ENCODE measurements at places on chromosomes 11 and 22.

- DNase-seq: no peak
Observed at GRCh38 chr22:38756711-38757463, 1.1 kb upstream of the SUN2 start.

GRCh38 chr22:46739094-46739870 lies 1.2 kb upstream of the CERK start:
- no peak for DNase-seq

DNA sequence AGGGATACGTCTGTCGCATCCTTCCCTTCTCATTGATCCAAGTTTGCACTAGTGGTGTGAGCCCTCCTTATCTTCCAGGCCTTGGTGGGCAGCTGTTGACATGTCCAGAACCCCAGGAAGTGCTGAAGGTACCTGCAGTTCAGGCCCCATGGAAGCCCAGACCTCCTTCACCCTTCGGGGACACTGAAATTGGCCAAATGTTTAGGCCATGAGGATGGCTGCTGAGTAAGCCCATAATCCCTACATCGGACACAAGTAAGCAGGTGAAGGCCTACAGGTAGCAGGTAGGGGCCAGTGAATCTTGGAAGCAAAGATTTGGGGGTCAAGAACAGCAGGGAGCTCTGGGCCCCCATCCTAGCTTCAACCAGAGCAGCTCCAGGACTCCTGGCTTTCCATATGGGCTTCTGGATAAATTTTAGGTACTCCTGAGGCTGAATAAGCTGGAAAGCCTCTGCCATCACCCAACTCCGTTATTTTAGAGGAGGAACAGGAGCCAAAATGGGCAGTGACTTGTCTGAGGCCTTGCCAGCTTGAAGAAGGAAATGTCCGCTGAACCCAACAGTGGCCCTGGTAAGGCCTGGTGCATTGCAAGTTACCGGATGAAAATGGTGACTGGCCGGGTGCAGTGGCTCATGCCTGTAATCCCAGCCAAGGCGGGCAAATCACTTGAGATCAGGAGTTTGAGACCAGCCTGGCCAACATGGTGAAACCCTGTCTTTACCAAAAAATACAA lies 45.2 kb downstream of the MORC2 start:
- no peak for DNase-seq

DNA sequence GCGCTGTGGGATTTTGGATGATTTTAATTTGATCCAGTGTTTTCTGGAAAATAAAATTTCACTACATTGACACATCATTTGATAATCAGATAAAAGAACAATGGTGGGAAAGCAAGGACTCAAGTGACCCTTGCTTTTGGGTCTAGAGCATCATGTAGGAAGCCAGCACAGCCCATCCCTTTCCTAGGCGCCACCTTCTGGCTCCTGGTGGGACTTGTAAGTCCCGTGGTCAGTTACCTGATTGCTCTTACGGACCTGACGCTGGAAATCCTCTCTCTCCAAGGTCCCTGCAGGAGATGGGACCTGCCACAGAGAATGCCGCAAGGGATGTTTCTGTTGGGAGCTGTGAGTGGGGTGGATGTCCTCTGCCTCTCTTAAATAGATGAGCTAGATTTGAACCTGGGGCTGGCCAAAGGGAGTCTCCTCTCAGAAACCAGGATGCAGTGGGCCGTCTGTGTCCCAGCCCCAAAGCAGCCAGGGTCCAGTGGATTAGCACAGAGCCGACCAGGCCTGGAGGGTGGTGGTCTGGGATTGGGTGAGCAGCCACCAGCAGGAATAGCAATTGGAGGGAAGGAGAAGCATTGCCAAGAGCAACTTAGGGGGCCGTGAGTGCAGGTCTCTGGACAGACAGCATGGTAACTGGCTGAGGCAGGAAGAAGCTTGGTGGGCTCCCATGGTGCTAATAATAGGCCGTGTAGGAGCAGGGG lies 21.7 kb downstream of the TIMP3 start:
- DNase-seq: no peak

- no peak for DNase-seq
Observed at GRCh38 chr11:68946416-68947090, 34.2 kb downstream of the MRGPRD start.

GRCh38 chr11:19450282-19450681 lies 209.5 kb upstream of the E2F8 start:
- DNase-seq: no peak

DNA sequence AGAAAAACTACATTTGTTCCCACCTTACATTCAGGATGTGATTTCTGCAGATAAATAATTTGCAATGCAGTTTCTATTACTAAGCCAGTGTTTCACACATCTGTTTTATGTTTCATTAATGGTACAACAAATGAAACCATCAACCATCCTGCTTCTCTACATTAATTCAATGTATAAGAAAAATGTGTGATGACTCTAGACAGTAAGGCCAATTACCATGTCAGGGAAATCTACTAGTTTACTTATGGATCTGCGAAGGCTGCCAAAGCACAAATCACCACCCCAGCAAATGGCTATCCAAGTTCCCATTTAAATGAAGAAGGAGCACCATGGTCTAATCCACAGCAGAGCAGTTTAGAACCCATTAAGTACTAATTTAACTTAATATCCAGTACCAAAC lies 50.1 kb upstream of the NCAM1 start:
- no peak for DNase-seq

DNA sequence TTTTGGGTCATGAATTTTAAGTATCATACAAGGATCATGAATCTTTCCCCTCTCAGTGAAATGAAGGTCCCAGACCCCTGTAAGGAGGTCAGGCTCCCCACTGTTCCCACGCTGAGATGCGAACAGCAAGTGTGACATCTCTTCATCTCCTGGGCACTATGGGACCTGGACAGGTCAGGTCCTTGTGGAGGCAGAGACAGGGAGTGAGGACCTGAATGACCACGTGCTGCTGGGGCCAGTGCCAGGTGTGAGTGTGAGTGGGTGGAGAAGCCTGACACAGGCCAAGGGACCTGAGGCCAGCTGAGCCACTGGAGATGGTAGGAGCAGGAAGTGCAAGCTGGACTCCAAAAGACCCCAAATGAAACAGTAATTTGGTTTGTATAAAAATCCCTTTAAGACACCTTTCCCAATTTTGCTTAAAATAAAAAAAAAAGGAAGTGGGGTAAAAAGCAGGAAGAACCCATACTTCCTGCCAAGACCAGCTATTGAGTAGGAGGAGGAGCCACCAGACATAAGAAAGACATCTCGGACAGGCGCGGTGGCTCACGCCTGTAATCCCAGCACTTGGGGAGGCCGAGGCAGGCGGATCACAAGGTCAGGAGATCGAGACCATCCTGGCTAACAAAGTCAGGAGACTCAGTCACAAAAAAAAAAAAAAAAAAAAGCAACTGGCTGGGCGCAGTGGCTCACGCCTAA lies 35.4 kb upstream of the SERPIND1 start:
- DNase-seq: no peak

DNA sequence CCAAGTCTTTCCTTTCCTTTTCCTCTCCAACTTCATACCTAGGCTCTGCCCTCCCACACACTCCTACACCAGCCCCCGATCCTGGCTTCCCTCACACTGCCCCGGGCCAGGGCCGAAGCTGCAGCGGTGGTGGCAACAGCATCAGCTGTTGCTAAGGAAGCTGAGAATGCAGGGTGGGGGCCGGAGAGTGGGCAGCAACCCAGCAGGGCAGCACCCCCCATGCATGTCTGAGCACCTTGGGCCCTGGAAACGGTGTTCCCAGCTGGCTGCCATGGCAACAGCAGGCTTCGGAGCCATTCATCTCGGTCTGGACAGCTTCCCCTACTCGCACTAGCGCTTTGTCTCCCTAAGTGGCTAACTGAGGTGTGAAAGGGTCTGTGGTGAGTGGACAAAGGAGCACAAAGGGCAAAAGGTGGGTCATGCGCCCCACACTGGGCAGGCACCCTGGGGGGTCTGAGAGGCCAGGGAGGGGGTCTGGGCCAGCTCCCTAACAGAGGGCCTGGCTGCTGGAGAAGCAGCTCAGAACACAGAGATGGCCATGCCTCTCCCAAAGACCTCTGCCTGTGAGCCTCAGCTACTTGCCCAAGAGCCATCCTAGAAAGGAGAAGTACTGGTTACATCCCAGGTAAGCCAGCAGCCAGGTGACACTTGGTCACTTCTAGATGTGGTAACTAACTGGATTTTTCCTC lies 42.1 kb upstream of the JAM3 start:
- no peak for DNase-seq

DNA sequence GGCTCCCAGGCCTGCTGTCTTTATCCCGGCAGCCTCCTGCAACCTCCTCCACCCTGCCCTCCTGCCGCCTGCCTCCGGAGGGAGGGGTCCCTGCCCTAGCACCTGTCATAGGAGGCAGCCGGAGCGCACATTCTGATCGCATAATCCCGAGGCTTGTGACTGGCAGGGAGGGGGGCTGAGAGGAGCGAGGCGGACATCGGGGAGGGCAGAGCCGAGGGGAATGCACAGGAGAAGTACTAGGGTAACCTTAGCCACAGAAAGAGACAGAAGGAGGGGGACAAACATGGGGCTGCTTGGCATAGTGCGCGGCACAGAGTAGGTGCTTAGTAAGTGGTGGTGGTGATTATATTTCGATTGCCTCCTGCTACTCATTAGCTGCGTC lies 9.2 kb upstream of the ALX4 start:
- DNase-seq: no peak

GRCh38 chr11:77151804-77152509 lies 23.9 kb downstream of the MYO7A start:
- no peak for DNase-seq

- DNase-seq: no peak
Observed at GRCh38 chr11:65718964-65719492, 1.6 kb downstream of the RNASEH2C start.

DNA sequence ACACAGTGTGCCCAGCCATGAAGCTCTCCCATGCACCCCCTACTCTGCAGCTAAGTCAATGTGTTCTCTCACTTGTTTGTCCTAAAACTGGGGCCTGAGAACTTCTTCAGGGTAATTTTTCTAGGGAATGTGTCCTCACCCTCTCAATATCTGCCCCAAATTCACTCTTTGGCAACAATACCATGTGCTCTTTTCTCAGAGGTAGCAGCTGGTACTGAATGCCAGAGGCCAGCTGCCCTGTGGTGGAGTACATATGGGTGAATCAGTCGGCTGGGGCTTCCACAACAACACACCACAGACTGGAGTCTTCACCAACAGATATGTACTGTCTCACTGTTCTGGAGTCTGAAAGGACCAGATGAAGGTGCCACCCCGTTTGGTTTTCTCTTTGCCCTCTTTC lies 97.7 kb upstream of the TOP3B start:
- no peak for DNase-seq

- no peak for DNase-seq
Observed at GRCh38 chr11:86141727-86142126, 72.8 kb upstream of the PICALM start.

- DNase-seq: no peak
Observed at GRCh38 chr11:5938603-5938965, 3.5 kb upstream of the OR56A3 start.

DNA sequence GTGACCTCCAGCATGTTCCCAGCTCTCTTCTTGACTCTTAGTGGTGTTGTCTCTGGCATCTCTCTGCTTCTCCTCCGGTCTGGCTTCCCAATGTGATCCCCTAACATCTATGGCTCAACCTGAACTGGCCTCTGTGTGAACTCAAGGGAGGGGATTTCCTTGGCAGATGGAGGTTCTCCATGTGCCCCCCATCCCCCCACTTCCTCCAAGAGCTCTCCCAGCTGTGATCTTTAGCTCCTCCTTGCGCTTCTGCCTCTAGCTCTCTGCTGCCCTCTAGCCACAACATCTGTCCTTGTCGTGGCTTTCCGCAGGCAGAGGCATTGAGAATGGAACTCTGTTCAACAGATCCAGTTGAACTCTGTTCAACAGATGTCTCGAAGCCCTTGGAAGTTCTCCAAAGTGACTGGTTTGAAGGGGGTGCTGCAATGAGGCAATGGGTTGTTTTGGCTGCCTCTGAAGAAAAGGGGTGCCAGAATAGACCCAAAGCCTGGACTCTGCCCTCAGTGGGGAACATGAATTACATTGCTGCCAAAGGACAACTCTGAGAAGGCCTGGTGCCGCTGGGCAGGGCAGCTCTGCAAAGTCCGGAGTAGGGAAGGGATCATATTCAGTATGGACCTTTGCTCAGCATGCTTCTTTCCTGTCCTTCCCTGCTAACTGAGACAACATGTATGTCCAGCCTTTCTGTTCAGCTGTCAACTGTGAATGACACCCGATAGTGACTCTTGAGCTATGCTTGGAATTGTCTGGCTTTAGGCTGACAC lies 61.9 kb downstream of the ADM start:
- DNase-seq: no peak

DNA sequence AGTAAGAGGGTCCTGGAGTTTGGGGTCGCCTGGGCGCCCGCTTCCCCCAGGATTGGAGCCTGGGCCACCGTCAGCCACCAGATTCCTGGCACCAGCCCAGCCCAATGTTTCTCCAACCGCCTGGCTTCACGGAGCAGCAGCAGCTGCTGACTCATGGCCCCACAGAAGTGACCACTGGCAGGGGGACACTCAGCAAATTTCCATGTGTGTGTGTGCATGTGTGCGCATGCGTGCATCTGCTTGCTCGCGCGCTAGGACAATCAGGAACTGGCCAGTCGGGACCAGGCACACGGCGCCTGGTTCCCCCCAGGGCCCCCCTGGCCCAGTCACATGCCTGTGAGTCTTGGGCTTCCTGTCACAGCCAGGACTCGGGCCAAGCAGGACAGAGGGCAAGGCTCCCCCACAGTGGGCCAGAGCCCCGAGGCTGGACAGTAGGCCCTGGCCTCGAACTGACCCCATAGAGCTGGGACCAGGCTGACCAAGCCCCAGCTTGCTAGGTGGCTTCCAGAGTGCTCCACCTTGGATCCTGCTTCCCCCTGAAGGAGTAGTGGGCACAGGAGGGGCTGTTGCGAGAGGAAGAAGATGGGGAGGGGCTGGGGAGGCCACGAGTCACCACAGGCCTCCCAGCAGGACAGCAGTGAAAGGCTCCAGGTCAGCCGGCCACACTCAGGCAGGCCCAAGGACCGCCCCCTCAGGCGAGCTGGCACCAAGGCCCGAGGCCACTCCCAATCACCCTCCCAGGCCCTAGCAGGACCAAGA lies 3.2 kb downstream of the CTSD start:
- DNase-seq: no peak

DNA sequence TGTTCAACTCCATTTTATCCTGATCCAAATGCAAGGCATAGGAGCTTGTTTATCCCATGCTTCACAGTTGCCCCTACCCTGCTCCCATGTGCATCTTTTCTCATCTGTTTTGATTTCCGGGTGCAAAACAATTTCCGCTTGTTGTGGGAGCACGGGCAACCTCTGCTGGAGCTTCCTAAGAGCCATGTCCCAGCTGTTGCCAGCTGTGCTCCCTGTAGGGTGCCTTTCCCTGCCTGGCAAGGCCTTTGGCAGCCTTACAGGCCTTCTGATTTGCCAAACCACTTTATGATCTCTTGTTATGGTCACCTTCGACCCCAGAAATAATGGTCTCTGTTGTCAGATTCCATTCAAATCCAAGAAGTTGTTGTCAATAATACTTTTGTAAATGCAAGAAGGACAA lies 1038.5 kb downstream of the OPCML start:
- DNase-seq: no peak

DNA sequence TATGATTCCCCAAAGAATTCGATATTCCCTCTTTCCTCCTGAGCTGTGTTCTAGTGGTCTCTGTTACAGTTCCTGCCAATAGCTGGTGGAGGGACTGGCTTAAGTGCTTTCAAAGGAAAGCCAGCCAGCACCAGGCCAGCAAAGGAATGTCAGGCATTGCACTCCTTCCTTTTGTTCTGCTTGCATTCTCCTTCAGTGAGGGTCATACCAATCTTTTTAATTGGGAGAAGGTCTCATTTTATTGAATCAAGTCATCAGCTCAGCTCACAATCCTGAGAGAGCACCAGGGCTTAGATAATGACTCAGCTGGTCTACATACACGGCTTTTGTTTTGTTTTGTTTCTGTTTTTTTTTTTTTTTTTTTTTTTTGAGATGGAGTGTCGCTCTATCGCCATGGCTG lies 222.9 kb downstream of the NAV2 start:
- DNase-seq: no peak
